Stimulated activated CD4-positive, alpha-beta T cell treated with anti-CD3 and anti-CD28 coated beads, Interleukin-4, amount 100 ng/mL, for 4 hours (primary cell): ENCODE measurements at places on chromosomes 4 and X.

DNA sequence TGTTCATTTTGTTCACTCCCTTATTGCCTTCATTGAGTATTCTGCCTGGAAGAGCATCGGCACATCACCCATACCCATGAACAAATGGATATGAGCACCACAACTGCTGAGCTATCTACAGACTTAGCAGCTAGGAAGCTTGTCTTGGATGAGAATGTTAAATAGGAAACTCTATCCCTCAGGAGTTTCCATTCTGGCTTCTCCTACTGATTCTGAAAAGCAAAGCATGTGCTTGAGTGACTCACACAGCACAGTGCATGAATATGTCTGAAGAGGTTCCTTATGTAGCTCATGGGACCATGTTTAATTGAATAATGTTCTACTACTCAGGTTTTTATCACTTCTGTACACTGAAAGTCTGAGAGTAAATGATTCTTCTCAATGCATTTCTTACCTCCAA, 57.3 kb upstream of the MXRA5 start:
- DNase-seq: no peak

DNA sequence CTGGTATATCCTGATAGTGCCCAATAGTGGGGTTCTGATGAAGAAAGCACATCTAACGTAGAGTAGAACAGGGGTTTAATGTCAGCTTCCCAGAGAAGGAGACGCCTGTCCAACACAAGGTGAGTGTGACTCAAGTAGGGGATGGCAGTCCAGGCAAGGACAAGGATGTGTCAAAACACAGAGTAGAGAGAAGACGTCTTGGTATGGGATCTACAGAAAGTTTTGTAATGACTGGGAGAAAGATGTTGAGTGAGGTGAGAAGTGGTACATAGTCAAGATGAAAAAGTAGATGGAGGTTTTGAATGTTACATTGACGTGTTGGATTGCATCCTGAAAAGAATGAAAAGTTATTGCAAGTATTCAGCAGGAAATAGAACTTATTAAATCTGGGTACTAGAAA, 124.4 kb downstream of the TMA16 start:
- no peak for DNase-seq

DNA sequence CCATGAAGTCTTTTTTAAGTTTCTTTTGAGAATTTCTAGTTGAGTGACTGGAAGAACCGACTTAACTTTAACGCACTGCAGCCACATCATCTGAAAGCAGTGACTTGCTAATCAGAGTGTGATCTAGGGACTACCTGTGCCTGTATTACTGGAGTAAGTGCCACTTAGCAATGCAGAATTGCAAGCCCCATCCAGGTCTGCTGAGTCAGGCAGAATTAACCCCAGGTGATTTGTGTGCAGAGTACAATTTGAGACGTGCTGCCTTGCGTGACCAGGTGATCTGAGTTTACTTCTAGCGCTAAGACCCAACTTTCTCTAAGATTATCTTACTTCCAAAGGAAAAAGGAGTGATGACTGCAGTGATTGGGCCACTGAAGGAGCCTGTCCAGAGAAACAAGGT, 85.3 kb downstream of the CLCN4 start:
- no peak for DNase-seq

DNA sequence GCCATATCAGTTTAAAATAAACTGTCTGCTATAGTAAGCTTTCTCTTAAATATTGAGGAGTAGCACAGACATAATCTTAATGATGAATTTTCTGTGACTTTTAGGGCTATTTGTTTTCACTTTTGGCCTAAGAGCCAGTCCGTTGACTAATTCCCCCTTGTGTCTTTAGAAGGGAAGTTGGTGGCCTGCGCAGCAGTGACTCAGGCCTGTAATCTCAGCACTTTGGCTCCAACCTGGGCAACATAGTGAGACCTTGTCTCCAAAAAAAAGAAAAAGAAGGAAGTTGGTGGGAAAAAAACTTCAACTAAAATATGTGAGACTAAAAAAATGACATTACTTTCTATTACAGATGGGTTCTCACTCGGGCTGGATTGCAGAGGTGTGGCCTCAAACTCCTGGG, 3.4 kb downstream of the NCAPG start:
- DNase-seq: no peak

- no peak for DNase-seq
Observed at GRCh38 chr4:124409044-124409443, 303.5 kb downstream of the ANKRD50 start.
